ENCODE measurements at places on chromosomes 12 and 14. TPM values are rescaled to one million over a fixed set of nuclear protein-coding genes. Genes with fewer than 3 reads are reported as not detected.
A peak's percentile ranks its signal among the peaks of the same experiment; 100 is the strongest.

- no peaks in the 10 kb centered on the region for H3K36me3 ChIP-seq
- DNase-seq, result no peak
- H3K4me1 ChIP-seq, result no peaks in the 10 kb centered on the region
- H3K27ac ChIP-seq, result no peak overlapping the region
These were observed 1124.6 kb downstream of the AACS start for GRCh38 chr12:126189856-126190255.

GRCh38 chr14:92956961-92957360 is 34.0 kb downstream of the CHGA start:
- peaks cover 3% of the 10 kb centered on the region for H3K4me1 ChIP-seq
- no peak overlapping the region for H3K4me3 ChIP-seq
- no peaks in the 10 kb centered on the region for H3K27me3 ChIP-seq
- DNase-seq, result no peak
- H3K27ac ChIP-seq, result no peak overlapping the region

DNA sequence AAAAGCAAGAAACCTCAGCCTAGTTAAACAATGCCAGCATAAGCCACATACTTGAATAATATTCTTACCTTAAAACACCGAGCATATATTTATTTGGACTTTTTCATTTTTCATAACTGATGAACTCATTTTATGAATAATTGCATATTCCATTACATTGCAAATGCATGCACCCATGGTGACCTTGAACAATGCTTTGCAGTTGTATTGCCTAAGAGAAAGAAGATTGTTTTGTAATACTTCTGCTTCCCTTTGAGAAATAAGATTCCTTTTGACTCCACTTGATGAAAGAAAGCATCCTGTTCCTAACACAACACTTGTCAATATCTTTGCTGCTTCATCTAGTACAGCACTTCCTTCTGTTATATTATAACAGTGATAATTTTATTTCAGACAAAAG is 1182.2 kb downstream of the FLRT2 start:
- H3K27me3 ChIP-seq, result no peaks in the 10 kb centered on the region
- no peak for DNase-seq
- no peak overlapping the region for H3K27ac ChIP-seq
- no peak overlapping the region for H3K4me3 ChIP-seq
- no peaks in the 10 kb centered on the region for H3K36me3 ChIP-seq
- H3K4me1 ChIP-seq, result no peaks in the 10 kb centered on the region

- H3K27ac ChIP-seq, result no peak overlapping the region
- H3K36me3 ChIP-seq, result no peaks in the 10 kb centered on the region
- no peak overlapping the region for H3K4me3 ChIP-seq
- H3K4me1 ChIP-seq, result peaks cover 9% of the 10 kb centered on the region
- no peaks in the 10 kb centered on the region for H3K27me3 ChIP-seq
These were observed 741.8 kb downstream of the TMEM121 start for GRCh38 chr14:106268013-106268727.

- H3K27me3 ChIP-seq, result no peaks in the 10 kb centered on the region
- H3K4me3 ChIP-seq, result no peak overlapping the region
- no peaks in the 10 kb centered on the region for H3K36me3 ChIP-seq
- no peak overlapping the region for H3K27ac ChIP-seq
- no peaks in the 10 kb centered on the region for H3K4me1 ChIP-seq
These were observed 57.1 kb downstream of the ERC1 start for GRCh38 chr12:1047898-1048660.

DNA sequence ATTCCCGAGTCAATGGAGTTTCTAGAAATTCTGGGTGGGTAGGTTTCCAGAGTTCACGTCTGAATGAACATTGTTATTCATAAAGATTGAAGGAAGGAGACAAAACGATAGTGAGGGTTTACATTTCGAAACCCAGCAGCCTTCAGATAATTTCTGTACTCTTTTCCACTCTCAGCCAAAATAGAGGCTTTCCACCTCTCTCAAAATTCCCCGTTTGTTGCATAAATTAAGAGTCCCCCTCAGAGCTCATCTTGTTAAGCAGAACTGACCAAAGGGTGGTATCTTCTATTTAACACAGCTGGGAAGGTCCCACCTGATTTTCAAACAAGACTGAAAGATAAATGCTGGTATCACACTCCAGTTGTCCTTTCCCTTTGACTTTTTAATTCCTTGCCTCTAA is 21.5 kb upstream of the YARS2 start:
- H3K4me3 ChIP-seq, result no peak overlapping the region
- DNase-seq, result no peak
- H3K36me3 ChIP-seq, result no peaks in the 10 kb centered on the region
- H3K27ac ChIP-seq, result no peak overlapping the region

GRCh38 chr12:65100140-65100539 is 21.0 kb downstream of the WIF1 start:
- no peaks in the 10 kb centered on the region for H3K4me1 ChIP-seq
- H3K36me3 ChIP-seq, result no peaks in the 10 kb centered on the region
- H3K4me3 ChIP-seq, result no peak overlapping the region

Gene P3H3
- total RNA-seq, result 4.1 TPM

GRCh38 chr12:19867151-19867550 is 427.9 kb downstream of the AEBP2 start:
- no peaks in the 10 kb centered on the region for H3K36me3 ChIP-seq
- H3K27me3 ChIP-seq, result no peaks in the 10 kb centered on the region

- H3K27me3 ChIP-seq, result no peaks in the 10 kb centered on the region
- no peaks in the 10 kb centered on the region for H3K36me3 ChIP-seq
- no peak overlapping the region for H3K4me3 ChIP-seq
- H3K4me1 ChIP-seq, result no peaks in the 10 kb centered on the region
These were observed 33.5 kb upstream of the SPIC start for GRCh38 chr12:101441461-101442224.

- H3K36me3 ChIP-seq, result peaks cover 82% of the 10 kb centered on the region
- no peaks in the 10 kb centered on the region for H3K4me1 ChIP-seq
- H3K27me3 ChIP-seq, result no peaks in the 10 kb centered on the region
- no peak overlapping the region for H3K4me3 ChIP-seq
These were observed 28.8 kb downstream of the SEL1L start for GRCh38 chr14:81504864-81505263.

DNA sequence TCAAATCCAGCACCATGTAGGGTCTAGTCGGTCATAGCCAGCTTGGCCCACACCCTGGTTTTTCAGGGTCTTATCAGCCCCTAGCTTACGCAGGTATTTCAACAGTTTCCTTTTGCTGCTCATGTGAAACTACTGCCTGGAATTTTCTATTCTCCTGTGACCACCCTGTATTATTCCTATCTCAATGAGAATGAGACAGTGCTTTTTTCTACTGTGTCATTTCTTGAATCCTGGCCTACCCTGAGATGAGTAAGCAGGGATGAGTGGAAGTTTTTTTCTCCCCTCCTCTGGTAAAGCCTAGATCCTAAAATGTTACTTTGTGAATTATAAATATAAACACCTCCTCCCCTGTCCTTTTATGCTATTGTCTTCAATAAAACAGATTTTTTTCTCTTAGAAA is 62.7 kb upstream of the ARID2 start:
- no peak for DNase-seq
- H3K36me3 ChIP-seq, result no peaks in the 10 kb centered on the region
- no peak overlapping the region for H3K4me3 ChIP-seq
- H3K4me1 ChIP-seq, result peaks cover 14% of the 10 kb centered on the region

DNA sequence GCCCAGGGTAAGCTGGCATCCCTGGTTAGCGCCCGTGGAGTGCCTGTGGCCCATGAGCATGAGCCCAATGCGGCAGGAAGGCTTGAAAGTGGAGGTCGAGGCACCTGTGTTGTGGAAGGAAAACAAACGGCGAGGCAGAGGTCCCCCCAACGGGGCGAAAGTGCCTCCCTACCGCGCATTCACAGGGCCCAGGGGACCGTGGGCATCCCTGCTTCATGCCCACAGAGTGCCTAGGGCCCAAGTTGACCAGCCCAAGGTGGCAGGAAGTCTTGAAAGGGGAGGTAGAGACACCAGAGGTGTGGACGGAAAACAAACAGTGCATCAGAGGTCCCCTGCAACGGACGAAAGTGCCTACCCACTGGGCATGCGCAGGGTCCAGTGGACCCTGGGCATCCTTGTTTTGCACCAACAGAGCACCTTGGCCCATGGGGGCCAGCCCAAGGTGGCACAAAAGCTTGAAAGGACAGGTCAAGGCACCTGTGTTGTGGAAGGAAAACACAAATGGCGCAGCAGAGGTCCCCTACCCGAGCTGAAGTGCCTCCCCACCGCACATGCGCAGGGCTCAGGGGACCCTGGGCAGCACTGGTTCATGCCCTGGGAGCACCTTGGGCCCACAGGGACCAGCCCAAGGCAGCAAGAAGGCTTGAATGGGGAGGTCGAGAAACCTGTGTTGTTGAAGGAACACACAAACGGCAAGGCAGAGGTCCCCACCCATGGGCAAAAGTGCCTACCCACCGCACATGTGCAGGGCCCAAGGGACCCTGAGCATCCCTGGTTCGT is 377.5 kb downstream of the ALG10 start:
- no peak overlapping the region for H3K4me3 ChIP-seq
- H3K36me3 ChIP-seq, result no peaks in the 10 kb centered on the region
- H3K27me3 ChIP-seq, result no peaks in the 10 kb centered on the region
- H3K4me1 ChIP-seq, result no peaks in the 10 kb centered on the region

- H3K27ac ChIP-seq, result peak overlapping the region; percentile 18
- no peaks in the 10 kb centered on the region for H3K36me3 ChIP-seq
- DNase-seq, result peak; percentile 28
- peak overlapping the region; percentile 65 for H3K4me3 ChIP-seq
These were observed 658 bp upstream of the CEP128 start for GRCh38 chr14:80942191-80942600.

Gene CCDC184
- total RNA-seq, result 0.92 TPM

Gene ERP27
- 16.2 TPM for total RNA-seq

GRCh38 chr12:68416826-68417225 is 84.7 kb upstream of the MDM1 start:
- H3K4me3 ChIP-seq, result no peak overlapping the region
- H3K27ac ChIP-seq, result no peak overlapping the region
- DNase-seq, result no peak

GRCh38 chr14:69107407-69108003 is 45.4 kb downstream of the DCAF5 start:
- H3K27ac ChIP-seq, result no peak overlapping the region
- H3K27me3 ChIP-seq, result no peaks in the 10 kb centered on the region
- peaks cover 73% of the 10 kb centered on the region for H3K36me3 ChIP-seq

DNA sequence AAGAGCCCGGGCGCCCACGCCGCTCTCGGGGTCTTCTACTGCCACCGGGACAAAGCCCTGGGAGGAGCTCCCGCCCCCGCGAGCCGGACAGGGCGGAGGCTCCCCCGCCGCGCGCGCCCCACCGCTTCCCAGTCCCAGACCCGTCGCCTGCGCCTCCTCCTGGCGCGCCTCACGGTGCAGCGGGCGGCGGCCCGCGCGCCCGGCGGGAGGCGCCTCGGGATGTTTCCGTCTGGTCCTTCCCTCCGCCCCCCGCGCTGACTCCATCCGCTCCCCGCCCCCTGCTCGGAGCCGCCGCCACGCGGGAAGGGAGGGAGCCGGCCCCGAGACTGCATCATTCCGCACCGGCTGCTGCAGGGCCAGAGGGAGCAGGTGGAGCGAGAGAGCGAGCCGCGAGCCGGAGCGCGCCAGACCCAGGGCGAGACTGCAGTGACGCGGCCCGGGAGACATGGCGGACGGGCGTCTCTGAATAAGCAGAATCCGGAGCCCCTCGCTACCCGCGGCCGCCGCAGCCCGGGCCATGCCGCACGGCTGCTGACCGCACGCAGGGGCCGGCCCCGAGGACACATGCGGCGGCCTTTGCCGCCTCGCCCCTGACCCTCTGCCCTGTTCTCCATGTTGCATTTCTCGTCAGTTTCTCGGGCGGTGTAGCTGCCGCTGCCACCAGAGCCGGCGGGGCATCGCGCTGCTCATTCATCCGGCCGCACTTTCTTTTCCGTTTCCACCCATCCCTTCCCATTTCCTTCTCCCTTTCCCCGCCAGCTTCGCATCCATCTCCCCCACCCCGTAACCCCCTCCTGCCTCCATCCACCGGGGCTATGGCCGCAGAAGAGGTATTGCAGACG is at the start of gene BICD1:
Gene BICD1, plus strand, starts transcription at position 331 of the 842 bp plus-strand sequence. Its CDS starts 485 bp downstream, at position 816.
- no peaks in the 10 kb centered on the region for H3K27me3 ChIP-seq
- H3K4me3 ChIP-seq, result peak within 1 kb of the TSS; percentile 86
- no peaks in the 10 kb centered on the region for H3K36me3 ChIP-seq
- peak within 1 kb of the TSS; percentile 9 for H3K27ac ChIP-seq

DNA sequence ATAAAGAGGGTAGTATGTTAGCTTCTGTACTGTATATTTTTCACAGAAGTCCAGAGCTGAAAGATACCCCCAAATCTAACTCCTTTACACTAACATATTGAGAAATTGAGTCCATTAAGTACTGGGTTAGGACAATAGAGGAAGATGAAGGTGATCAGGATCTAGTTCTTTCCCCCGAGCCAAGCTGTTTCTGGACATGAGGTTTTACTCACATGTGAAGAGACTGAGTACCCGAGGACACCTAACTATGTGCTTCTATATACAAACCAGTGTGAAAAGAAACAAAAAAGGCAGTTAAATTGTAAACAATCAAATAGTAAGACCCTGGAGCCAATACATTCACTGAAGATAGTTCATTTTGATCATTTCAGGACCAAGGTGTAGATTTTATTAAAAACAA is 3.8 kb upstream of the TRHDE start:
- DNase-seq, result no peak
- H3K4me1 ChIP-seq, result no peaks in the 10 kb centered on the region
- no peaks in the 10 kb centered on the region for H3K36me3 ChIP-seq
- peaks cover 18% of the 10 kb centered on the region for H3K27me3 ChIP-seq
- H3K4me3 ChIP-seq, result no peak overlapping the region

DNA sequence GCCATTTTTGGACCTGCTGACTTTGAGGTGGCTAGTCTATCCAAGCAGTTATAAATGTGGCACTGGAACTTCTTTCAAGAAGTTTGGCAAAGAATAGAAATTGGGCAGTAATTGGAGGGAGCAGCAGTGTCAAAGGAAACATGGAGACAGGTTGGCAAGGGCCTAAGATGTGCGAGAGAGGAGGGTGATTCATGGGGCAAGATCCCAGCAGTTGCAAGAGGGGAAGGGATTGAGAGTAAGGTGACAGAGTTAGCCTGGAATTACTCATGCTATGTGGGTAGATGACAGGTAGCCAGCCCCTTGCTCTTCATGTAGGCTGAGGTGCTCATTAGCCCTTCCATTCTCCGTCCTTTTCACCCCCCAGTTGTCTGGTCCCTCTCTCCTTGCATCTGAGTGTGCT is 42.2 kb downstream of the FBXL14 start:
- no peak for DNase-seq
- H3K4me1 ChIP-seq, result no peaks in the 10 kb centered on the region
- H3K27me3 ChIP-seq, result no peaks in the 10 kb centered on the region
- no peak overlapping the region for H3K4me3 ChIP-seq

GRCh38 chr12:59079002-59079401 is 158.7 kb upstream of the LRIG3 start:
- H3K4me1 ChIP-seq, result no peaks in the 10 kb centered on the region
- no peak for DNase-seq
